ENCODE measurements at places on chromosomes 7 and 10. TPM values are rescaled to one million over a fixed set of nuclear protein-coding genes. Genes with fewer than 3 reads are reported as not detected.

Gene FAM25C
- not detected for total RNA-seq

Gene TFR2
- 7.2 TPM for total RNA-seq

Gene PDLIM1
- 527 TPM for total RNA-seq

Gene FOXI2
- not detected for total RNA-seq

Gene CHAT
- total RNA-seq, result not detected

Gene SPDYE11
- not detected for total RNA-seq

Gene FOXP2
- total RNA-seq, result 2.1 TPM

Gene GDF2
- not detected for total RNA-seq

Gene RHOBTB1
- 0.21 TPM for total RNA-seq

Gene SDK1
- not detected for total RNA-seq

DNA sequence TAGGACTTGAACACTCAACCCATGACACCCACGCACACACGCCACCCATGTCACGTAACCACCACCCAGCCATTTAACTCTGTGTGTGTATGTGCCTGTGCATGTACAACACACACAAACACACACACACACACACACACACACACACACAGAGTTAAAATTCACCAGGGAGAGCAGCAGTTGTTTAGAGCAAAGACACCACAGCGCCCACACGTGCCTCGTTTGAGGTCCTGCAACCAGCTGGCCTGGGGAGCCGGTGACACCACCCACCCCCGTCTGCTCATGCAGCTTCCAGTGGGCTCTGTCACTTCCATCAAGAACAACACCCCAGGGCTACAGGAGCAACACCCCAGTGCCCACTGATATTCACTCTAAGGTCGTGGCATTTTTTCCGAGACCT, 97.4 kb downstream of the ELFN1 start:
- H3K27me3 ChIP-seq, result no peaks in the 10 kb centered on the region
- H3K36me3 ChIP-seq, result no peaks in the 10 kb centered on the region
- H3K4me1 ChIP-seq, result no peaks in the 10 kb centered on the region
- no peak overlapping the region for H3K4me3 ChIP-seq
- no peak overlapping the region for H3K27ac ChIP-seq
- DNase-seq, result no peak

GRCh38 chr10:17144757-17145156, 15.1 kb upstream of the CUBN start:
- H3K4me3 ChIP-seq, result no peak overlapping the region
- H3K27me3 ChIP-seq, result no peaks in the 10 kb centered on the region
- DNase-seq, result peak; percentile 9

GRCh38 chr10:122171302-122172075, 99.6 kb upstream of the BTBD16 start:
- no peak overlapping the region for H3K4me3 ChIP-seq
- H3K4me1 ChIP-seq, result no peaks in the 10 kb centered on the region
- peaks cover 4% of the 10 kb centered on the region for H3K27me3 ChIP-seq
- H3K27ac ChIP-seq, result no peak overlapping the region
- no peaks in the 10 kb centered on the region for H3K36me3 ChIP-seq

DNA sequence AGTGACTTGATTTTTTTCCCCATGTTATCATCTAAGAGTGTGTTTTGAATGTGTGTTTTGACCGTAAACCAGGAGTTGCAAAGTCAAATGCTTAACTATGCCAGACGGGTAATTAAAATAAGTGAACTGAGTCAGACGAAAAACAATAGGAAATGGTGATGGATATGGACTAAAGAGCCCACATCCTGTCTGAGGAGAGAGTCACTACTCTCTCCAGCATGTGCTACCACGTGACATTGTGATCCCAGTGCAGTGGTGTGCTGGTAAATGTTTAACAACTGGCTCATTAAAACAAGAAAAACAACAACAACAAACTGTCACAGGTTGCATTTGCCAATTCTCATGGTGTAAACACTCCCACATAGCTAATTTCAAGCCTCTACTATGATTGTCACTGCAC, 164.3 kb downstream of the SUGCT start:
- H3K4me1 ChIP-seq, result no peaks in the 10 kb centered on the region
- DNase-seq, result no peak
- H3K4me3 ChIP-seq, result no peak overlapping the region
- no peaks in the 10 kb centered on the region for H3K27me3 ChIP-seq

- no peak overlapping the region for H3K4me3 ChIP-seq
- no peaks in the 10 kb centered on the region for H3K27me3 ChIP-seq
- DNase-seq, result peak; percentile 48
- no peaks in the 10 kb centered on the region for H3K36me3 ChIP-seq
- no peaks in the 10 kb centered on the region for H3K4me1 ChIP-seq
Observed at GRCh38 chr10:62199584-62199983, 69.1 kb downstream of the RTKN2 start.

DNA sequence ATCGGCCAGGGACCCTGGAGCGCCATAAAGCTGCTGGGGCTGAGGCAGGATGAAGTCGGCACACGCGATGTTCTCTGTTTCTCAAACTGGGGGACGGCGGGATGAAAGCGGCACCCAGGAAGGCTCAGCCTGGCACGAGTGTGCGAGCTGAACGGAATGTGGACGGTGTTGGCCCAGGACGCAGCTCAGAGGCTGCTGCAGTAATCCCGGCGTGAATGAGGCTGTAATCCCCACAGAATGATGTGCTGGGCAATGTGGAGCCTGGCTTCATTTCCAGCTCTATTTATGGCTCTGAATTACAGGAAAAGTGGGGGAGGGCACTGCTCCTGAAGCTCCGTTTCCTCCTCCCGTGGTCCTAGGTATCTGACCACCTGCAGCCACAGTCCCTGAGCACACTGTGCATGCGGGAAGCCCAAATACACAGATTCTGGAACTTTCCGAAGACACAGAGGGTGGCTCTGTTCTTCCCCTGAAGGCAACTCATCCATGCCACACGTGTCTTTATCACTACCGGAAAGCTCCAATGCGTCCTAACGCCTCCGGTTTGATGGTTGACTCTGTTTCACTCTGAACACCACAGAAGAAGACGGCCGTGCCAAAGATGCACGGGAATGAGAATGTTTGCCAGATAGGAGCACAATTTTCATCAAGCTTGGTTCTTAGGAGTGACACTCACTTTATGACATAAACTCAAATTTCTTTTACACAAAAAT, 37.6 kb downstream of the KLF6 start:
- H3K36me3 ChIP-seq, result no peaks in the 10 kb centered on the region
- DNase-seq, result no peak
- H3K27ac ChIP-seq, result no peak overlapping the region

DNA sequence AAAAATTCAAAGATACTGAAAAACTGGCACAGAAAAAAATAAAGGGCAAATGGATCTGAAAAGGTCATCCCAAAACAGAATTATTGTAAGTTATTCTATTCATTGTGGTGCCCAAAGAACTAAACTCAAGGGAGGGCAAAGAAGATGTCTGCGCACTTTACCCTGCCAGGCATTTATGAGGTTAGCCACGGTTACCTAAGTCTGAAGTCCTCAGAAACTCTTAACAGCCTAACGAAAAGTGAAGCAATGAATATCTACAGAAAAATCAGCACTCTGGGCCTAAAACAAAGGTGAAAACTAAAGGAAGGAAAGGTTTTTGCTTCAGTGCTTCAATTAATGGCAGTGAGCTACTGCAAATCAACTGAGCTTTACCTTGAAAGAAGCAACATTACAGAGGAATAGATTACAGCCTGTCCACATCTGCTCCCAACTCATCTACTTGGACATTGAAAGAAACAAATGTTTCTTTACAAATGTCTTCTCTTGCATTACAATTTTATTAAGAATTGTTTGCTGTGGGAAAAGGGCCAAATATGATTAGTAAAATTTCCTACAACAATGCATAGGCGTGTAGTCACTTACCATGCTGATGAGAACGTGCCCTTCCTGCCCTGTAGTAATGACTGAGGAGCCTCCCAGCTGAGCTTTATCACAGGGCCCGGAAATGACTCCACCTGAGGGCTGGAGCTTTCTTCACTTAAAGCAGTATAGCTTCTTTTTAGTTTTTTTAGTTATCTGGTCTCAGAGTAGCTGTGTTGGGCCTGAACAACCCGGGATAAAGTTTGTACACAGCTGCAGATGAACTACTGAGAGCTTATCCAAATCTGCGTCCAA, at the start of gene TUBAL3:
Gene TUBAL3 (minus strand): TSS at position 621 of the 834 bp plus-strand sequence. CDS start 36 bp downstream, at position 585.
- H3K4me3 ChIP-seq, result no peak within 1 kb of the TSS
- no peak within 1 kb of the TSS for H3K27ac ChIP-seq
- no peak for DNase-seq
- no peaks in the 10 kb centered on the region for H3K4me1 ChIP-seq

- no peaks in the 10 kb centered on the region for H3K36me3 ChIP-seq
- H3K27me3 ChIP-seq, result peaks cover 1% of the 10 kb centered on the region
- no peaks in the 10 kb centered on the region for H3K4me1 ChIP-seq
- H3K27ac ChIP-seq, result no peak overlapping the region
- DNase-seq, result no peak
Observed at GRCh38 chr10:75469006-75469616, 37.7 kb downstream of the LRMDA start.

- no peak overlapping the region for H3K4me3 ChIP-seq
- no peaks in the 10 kb centered on the region for H3K36me3 ChIP-seq
- H3K27me3 ChIP-seq, result no peaks in the 10 kb centered on the region
- no peak overlapping the region for H3K27ac ChIP-seq
Observed at GRCh38 chr7:13988065-13988464, 1.4 kb downstream of the ETV1 start.

DNA sequence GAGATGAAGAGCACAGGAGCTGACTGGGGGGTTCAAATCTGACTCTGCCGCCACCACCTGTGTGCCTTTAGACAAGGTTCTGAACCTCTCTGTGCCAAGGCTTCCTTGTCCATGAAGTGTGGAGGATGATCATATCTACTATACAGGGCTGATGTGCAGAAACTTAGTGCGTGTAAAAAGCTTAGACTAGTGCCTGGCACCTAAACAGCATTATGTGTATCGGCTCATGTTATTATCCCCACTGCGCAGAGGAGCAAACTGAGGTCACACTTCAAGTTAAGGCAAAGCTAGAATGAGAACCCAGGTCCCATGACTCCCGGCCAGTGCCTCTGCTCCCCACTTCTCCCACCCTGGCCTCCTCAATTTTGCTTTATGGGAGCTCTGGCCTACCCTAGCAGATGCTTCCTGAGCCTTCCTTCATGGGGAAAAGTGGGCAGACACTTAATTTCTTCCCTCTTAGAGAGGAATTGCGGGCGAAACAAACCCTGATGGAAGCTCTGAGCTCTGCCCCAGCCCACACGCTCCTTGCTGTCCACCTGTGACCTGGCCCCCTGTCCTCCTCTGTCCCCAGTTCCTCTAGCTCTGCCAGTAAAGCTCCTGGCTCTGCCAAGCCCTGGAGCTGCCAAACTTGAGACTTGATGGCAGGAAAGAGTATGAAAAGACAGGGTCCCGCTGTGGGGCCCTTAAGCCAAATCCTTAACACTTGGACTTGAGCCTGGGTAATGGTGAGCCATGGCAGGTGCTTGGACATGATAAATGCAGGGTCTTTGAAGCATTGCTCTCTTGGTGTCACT, 71.0 kb downstream of the CDH23 start:
- H3K27ac ChIP-seq, result no peak overlapping the region
- no peaks in the 10 kb centered on the region for H3K36me3 ChIP-seq
- H3K4me1 ChIP-seq, result no peaks in the 10 kb centered on the region
- no peak for DNase-seq
- peaks cover 3% of the 10 kb centered on the region for H3K27me3 ChIP-seq

DNA sequence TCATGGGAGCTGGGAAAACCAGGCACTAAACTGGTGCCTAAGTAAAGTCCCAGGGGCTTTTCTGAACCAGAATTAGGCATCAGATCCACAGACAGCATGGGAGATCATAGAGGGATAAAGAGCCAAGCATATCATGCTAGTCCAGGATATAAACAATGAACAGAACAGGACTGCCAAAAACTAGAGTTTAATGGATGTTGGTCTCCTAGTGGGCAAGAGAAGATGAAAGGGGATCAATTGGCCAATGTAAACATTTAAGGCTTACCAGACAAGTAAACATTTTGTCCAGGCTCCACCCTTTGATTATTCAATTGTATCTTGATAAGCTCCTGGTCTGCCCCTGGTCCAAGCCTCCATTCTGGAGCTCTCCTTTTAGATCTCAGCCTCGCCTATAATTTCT, 18.9 kb downstream of the MACC1 start:
- peaks cover 30% of the 10 kb centered on the region for H3K4me1 ChIP-seq
- H3K27me3 ChIP-seq, result no peaks in the 10 kb centered on the region
- no peak for DNase-seq
- no peak overlapping the region for H3K27ac ChIP-seq

DNA sequence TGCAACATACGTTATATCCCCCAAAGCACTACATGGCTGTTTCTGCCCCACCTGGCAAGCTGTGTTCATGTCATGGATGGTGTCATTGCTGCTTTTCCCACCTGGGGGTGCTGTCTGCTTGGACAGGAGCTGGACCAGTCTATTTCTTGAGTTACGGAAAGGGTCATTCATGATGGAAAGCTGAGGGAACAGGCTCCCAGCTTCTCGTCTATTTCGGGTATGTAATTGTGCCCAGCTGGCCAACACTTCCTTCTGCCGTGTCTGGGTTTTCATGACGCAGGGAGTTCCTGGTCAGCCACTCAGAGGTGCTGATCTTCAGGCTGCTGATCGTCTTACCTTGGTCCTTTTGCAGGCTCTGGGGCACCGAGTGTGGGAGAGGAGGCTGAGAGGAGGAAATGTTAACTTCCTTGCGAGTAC, 8.6 kb downstream of the BTBD16 start:
- H3K27me3 ChIP-seq, result 0 out of 2 replicates have a peak, but pooled peaks cover 1% of the 10 kb centered on the region
- no peak overlapping the region for H3K27ac ChIP-seq
- no peak overlapping the region for H3K4me3 ChIP-seq
- H3K4me1 ChIP-seq, result no peaks in the 10 kb centered on the region
- DNase-seq, result no peak

- no peak overlapping the region for H3K4me3 ChIP-seq
- no peak overlapping the region for H3K27ac ChIP-seq
Observed at GRCh38 chr7:83439026-83439425, 209.9 kb downstream of the SEMA3E start.

- H3K36me3 ChIP-seq, result peaks cover 43% of the 10 kb centered on the region
- peak overlapping the region; percentile 98 for H3K27ac ChIP-seq
- H3K4me3 ChIP-seq, result peak overlapping the region; percentile 35
- peaks cover 58% of the 10 kb centered on the region for H3K4me1 ChIP-seq
- DNase-seq, result peak; percentile 92
- H3K27me3 ChIP-seq, result no peaks in the 10 kb centered on the region
Observed at GRCh38 chr10:79286318-79286951, 60.8 kb upstream of the PPIF start.

GRCh38 chr7:65004575-65004974, 1.9 kb downstream of the ERV3-1 start:
- peak overlapping the region; percentile 94 for H3K4me3 ChIP-seq
- H3K4me1 ChIP-seq, result no peaks in the 10 kb centered on the region

- no peaks in the 10 kb centered on the region for H3K36me3 ChIP-seq
- no peak overlapping the region for H3K27ac ChIP-seq
- H3K4me3 ChIP-seq, result no peak overlapping the region
- no peaks in the 10 kb centered on the region for H3K27me3 ChIP-seq
Observed at GRCh38 chr10:54772468-54773122, 28.4 kb downstream of the PCDH15 start.

- no peak overlapping the region for H3K27ac ChIP-seq
- H3K4me1 ChIP-seq, result no peaks in the 10 kb centered on the region
- no peak overlapping the region for H3K4me3 ChIP-seq
- H3K27me3 ChIP-seq, result no peaks in the 10 kb centered on the region
- DNase-seq, result no peak
- H3K36me3 ChIP-seq, result no peaks in the 10 kb centered on the region
Observed at GRCh38 chr10:91477236-91477635, 67.1 kb downstream of the HECTD2 start.

- no peaks in the 10 kb centered on the region for H3K27me3 ChIP-seq
- no peaks in the 10 kb centered on the region for H3K4me1 ChIP-seq
- no peaks in the 10 kb centered on the region for H3K36me3 ChIP-seq
- H3K4me3 ChIP-seq, result no peak overlapping the region
Observed at GRCh38 chr10:131650771-131651673, 249.8 kb upstream of the PPP2R2D start.

Measured in GM12878 (cell line).